Breast epithelium (tissue), 4 donors: ENCODE measurements at places on chromosomes 2 and 18.

GRCh38 chr2:25977768-25978167, 4.5 kb downstream of the KIF3C start:
- no peak for DNase-seq

DNA sequence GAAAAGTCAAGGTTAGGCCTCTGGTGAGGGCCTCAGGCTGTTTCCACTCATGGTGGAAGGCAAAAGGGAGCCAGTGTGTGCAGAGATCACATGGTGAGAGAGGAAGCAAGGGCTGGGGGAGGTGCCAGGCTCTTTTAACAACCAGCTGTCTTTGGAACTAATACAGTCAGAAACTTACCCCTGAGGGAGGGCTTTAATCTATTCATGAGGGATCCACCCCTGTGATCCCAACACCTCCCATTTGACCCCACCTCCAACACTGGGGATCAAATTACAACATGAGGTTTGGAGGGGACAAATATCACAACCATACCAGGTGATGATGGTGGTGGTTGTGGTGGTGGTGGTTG, 10.9 kb downstream of the POLI start:
- DNase-seq: no peak

- DNase-seq: no peak
These were observed 150.1 kb upstream of the RIOK3 start for GRCh38 chr18:23302851-23303527.

DNA sequence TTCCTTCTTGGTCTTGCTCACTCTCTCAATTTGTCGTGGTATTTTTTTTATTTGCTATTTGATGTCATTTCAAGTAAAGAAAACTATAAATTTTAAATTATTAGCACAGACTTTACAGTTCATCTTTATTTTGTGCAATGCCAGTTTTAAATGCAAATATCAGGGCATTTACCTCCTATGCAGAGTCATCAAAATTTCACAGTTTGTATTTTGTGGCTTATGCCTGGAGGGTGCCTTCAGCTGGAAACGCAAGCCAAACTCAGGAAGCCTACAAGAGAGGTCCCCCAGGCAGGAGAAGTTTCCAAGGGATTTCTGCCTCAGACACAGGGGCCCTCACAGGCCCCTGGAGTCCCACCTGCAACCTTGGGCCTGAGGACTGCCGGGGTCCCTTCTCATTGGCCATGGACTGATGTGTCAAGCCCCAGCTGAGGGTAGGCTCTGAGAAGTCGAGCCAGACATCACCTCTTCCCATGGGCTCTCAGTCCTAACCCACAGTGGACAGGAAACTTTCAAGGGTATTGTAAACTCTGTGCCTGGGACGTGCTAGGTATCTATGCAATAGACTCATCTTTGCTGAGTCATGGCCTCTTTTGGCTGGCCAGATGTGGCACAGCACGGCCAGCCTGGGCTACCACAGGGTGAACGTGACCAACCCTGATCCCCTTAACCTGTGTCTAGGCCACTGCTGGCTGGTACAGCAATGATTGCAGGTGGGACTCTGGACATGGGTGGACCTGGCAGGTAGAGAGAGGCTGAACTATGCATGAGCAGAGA, 236.5 kb downstream of the CELF4 start:
- DNase-seq: no peak

DNA sequence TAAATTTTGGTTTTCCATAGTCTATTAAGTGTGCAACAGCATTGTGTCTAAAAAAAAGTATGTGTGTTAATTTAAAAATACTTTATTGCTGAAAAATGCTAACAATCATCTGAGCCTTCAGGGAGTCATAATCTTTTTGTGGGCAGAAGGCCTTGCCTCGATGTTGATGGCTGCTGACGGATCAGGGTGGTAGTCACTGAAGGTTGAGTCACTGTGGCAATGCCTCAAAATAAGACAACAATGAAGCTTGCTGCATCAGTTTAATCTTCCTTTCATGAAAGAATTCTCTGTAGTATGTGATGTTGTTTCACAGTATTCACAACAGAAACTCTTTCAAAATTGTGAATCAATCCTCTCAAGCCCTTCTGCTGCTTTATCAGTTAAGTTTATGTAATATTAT, 31.3 kb downstream of the HDHD2 start:
- no peak for DNase-seq

- peak; percentile 39 for DNase-seq
These were observed 88.9 kb downstream of the MYL12B start for GRCh38 chr18:3350566-3351527.
